ENCODE measurements at places on chromosomes 3 and 15.

DNA sequence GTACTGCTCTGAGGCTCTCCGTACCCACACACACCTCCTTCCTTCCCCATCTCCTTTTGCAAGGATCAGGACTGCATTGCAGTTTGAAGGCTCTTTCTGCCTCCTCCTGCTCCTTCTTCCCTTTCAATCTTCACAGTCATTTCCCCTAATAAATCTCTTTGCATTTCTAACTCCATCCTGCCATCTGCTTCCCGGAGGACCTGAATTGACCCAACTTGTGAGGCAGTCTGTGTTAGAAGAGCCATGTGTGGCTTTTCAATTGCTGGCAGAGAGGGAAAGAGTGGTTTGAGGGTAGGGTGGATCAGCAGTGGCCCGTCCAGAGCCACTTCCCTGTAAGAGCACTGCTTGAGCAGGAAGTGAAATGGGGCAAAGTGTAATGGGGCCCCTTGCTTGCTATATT is 35.8 kb downstream of the ANAPC13 start:
- no peak for DNase-seq

GRCh38 chr3:28172748-28173147 is 68.7 kb upstream of the CMC1 start:
- no peak for DNase-seq

- DNase-seq: no peak
Observed at GRCh38 chr15:85788771-85789495, 5.8 kb downstream of the KLHL25 start.

GRCh38 chr3:111609700-111610099 is 14.6 kb upstream of the ZBED2 start:
- no peak for DNase-seq
